Endothelial cell (in vitro differentiated cells): ENCODE measurements at places on chromosomes 3 and 15. TPM values are rescaled to one million over a fixed set of nuclear protein-coding genes. Genes with fewer than 3 reads are reported as not detected.

EXD1 gene
- not detected for total RNA-seq

DNA sequence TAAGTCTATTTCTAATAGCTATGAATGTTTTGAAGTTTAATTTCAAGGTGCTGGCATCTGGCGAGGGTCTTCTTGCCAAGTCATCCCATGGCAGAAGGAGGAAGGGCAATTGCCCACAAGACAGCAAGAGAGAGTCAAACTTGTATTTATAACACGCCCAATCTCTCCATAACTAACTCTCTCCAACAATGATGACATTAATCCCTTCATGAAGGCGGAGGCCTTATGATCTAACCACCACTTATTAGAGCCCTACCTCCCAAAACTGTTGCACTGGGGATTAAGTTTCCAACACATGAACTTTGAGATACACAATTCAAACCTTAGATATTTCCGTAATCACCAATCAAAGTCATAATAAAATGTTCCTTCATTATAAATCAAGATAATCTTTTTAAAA, 406.9 kb downstream of the CNTN6 start:
- DNase-seq, result no peak

PRRT3 gene
- 1.9 TPM for total RNA-seq

RFT1 gene
- 21.1 TPM for total RNA-seq

- no peak for DNase-seq
Observed at GRCh38 chr3:197748597-197749314, 927 bp upstream of the FYTTD1 start.

DNA sequence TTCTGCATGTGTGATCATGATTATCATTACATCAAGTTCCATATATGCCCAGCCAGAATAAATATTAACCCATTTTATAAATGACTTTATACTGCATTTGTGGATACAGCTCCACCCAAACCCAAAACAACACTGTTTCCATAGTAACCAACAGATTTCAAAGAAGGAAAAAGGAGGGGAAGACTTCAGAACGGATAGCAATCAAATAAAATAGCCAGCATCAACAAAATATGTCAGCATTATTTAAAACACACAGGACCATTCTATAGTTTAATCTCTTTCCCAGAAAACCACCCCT, 114.4 kb downstream of the FOXP1 start:
- DNase-seq, result no peak

TMEM43 gene
- total RNA-seq, result 31.9 TPM

DNA sequence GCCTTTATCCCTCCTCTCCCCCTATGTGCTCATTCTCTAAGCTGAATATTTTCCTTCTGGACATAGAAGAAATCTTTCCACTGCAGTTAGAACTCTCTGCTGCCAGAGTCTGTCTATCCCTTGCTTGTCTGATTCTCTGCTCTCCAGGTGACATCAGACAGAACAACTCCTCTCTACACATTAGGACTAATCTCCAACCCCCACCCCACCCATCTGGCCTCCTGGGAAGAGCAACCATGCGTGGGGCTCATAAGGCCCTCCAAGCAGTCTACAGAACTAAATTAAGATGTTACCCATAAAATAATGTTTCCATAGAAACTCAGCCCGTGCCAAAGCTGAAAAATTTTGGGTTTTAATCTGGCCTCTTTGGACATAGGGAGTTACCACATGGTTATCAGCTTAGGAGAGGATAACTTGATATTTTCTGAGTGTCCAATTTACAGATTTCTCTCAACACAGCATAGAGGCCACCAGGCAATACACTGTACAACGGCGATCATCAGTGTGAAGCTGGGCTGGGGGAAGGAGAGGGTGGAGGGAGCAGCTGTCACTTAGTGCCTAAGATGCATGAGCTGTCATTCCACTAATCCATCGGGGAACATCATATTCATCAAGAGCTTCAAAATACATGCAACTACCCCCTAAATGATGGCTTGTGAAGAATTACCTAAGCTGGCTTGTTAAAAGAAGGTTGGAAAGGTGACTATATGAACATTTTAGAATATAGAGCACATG, 199.4 kb downstream of the CLSTN2 start:
- no peak for DNase-seq

DNA sequence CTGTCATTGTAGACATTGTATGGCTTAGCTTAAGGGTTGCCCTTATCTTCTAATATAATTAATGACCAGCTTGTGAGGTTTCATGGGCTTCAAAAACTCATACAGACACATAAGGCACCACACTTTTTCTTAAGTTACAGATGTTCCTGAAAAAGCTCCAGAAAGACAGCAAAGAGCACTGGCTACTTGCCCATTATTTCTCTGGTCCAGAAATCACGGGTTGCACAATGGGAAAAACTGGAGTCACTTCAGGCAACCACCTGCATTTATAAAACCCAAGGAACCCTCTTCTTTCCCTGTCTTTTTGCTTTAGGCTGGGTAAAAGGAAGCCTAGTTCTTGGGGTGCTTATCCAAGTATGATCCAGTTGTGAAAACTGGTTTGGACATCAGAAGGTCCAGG, 2.3 kb upstream of the COL6A6 start:
- no peak for DNase-seq

LINGO1 gene
- 18.8 TPM for total RNA-seq

GRCh38 chr3:114827495-114827894, 319.6 kb downstream of the ZBTB20 start:
- no peak for DNase-seq

RPUSD3 gene
- total RNA-seq, result 43.5 TPM

DNA sequence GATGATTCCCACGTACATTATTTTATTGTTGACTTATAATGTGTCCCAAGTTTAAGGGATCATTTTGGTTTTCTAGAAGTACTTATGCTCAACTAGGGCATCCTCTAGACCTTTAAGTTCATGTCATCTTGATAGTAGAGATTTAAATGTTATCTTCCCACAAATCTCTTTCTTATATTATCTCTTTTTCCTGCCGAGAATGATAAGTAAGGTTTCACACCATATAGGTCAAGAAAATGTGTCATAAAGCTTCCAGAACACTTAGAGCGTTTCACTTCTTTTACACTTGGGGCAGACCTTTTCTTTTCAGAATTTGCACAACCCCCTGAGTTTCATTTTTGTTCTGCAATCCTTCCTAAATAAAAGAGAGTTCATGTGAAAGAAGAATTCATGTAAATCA, 142.0 kb upstream of the CBLB start:
- no peak for DNase-seq

DNA sequence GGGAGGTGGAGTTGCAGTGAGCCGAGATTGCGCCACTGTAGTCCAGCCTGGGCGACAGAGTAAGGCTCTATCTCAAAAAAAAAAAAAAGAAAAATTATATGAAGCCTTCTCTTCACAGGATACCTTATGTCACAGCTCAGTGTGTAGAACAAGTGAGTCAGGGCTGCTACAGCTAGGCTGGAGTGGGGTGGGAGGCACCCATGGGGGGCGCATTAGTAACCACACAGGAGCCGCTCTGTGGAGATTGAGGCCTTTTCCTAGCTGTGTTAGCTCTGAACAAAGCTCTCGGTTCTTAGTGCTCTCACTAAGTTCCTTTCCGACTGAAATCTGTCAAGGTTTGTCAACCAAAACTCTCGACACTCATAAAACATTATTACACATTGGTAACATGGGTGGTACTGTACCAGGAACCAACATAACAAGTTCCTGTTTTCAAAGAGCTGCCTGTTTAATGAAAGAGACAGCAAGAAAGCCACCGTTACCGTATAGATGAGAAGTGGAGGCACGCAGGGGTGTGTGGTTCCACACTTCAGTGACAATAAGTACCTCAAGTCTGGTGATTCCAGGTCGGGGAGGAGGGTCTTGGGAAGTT, 4.5 kb downstream of the LRRC31 start:
- DNase-seq, result no peak

DNA sequence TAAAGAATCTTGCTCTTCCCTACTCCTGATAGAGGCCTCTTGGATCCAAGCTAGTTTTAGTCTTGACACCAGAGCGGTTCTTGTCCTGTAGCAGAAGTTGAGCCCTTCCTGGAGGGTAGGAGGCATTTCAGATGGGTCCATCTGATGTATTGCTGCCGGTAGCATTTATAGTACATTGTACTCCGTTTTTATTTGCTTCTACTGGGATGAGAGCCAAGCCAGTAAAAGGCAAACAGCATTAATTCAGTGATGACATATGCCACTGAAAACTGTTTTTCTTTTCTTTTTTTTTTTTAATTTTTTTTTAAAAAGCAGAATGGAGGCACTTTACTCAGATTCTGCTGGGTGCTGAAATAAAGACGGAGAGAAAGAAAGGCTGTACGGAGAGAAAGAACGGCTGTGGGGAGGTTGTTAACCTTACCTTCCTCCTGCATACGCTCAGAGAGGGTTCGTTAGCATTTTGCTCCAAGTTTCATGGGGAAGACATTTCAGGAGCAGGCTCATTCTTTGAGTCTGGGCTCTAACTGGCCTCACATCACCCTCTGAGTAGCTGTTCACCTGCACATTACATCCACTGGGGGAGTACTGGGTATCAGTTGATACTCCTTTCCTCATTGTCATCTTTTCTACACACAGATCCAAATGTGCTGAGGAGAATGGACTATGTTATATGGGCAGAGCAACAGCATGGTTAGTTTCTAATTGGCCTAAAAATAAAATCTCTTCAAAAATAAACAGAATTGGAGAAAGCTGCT, 161.5 kb downstream of the FEZF2 start:
- DNase-seq, result no peak

- DNase-seq, result peak; percentile 21
Observed at GRCh38 chr15:79282371-79283251, at the start of gene ANKRD34C. Gene ANKRD34C, plus strand, starts transcription at chr15:79282722. Its CDS starts 10,563 bp downstream, at chr15:79293285.

PLSCR2 gene
- not detected for total RNA-seq

SLC22A13 gene
- 0.21 TPM for total RNA-seq

DNA sequence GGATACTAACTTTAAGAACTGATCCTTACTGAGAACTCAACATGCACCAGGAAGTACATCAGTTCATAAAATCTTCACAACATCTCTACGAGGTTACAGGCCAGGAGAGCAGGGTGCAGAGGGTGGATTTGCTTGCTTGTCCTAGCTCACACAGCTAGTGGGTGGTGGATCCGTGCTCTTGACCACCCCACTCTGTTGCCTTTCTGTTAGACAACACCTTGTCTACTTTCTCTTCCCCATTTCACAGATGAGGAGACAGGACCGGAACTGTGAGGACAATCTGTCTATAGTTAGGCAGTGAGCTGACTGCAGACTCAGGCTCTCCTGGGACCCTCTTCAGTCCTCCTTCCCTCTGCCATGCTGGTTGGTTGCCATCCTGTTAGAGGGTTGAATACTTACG, 221.7 kb upstream of the TLE3 start:
- DNase-seq, result no peak

DNA sequence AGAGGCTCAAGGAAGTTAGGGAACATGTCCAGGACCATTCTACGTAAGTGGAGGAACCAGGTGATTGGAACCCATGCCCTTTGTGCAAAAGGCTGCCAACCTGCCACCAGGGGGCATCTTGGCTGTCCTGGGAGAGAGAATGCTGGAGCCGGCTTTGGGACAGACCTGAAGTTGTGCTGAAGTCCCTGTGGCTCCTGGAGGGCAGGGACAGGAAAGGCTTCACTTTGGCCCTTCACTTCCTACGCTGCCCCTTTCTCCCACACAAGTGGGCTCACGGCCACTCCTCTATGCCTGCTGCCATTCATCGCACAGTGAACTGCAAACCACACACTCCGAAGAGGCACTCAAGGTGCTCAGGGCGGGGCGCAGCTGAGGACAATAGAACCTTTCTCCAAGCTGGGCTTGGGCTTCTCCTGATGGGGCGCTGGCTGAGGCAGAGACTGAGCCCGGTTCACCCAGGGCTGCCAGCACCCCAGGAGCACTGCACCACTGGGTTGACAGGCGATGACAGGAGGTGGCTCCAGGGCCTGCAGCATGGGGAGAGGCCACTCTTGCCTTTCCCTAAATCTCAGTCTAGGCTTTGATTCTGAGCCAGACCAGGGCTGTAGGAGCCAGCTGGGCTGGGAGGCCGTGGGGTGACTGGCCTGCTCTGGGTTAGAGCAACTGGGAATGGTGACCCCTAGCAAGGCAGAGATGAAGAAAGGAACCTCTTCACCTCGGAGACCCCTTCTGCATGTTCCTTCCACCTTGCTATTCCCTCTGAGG, 8.4 kb downstream of the SHF start:
- DNase-seq, result peak; percentile 37

NEK4 gene
- total RNA-seq, result 16.9 TPM

- DNase-seq, result no peak
Observed at GRCh38 chr3:61454006-61454585, 107.3 kb upstream of the PTPRG start.
